ENCODE measurements at places on chromosomes 16 and 17.

GRCh38 chr16:23975293-23975692, 139.5 kb downstream of the PRKCB start:
- DNase-seq, result no peak

DNA sequence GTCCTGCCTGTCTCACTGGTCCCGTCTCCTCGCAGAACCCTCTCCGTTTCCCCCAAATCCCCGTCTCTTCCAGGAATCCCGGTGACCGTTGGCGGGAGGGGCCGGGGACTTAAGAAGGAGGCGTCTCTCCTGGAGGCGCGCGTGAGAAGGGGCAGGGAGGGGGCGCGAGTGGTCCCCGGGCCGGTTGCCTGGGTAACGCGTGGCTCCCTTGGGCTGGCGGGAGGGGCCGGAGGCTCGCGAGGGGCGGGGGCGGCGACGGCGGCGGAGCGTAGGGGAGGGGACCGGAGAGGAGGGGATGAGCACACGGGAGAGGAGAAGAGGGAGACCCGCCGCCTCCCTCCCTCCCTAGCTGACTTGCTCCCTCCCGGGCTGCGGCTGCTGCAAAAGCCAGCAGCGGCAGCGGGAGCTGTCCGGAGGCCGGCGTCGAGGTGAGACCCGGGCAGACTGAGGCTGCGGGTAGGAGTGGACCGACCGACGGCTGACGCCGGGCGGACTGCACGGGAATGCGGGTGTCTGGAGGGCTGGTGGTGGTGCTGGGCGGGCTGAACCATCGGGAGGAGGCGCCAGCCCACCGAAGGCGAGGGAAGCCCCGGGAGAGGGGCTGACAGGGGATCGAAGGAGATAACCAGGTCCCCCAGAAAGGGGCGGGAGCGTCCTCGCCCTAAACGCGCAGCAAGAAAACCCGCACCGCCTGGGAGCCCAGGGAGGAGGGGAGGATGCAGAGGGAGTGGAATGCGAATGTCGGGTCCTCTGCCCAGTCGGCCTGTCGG, at the start of gene PRRT2:
Gene PRRT2, plus strand, starts transcription at position 298 of the 770 bp plus-strand sequence. CDS start 862 bp downstream, outside the sequence.
- no peak for DNase-seq

DNA sequence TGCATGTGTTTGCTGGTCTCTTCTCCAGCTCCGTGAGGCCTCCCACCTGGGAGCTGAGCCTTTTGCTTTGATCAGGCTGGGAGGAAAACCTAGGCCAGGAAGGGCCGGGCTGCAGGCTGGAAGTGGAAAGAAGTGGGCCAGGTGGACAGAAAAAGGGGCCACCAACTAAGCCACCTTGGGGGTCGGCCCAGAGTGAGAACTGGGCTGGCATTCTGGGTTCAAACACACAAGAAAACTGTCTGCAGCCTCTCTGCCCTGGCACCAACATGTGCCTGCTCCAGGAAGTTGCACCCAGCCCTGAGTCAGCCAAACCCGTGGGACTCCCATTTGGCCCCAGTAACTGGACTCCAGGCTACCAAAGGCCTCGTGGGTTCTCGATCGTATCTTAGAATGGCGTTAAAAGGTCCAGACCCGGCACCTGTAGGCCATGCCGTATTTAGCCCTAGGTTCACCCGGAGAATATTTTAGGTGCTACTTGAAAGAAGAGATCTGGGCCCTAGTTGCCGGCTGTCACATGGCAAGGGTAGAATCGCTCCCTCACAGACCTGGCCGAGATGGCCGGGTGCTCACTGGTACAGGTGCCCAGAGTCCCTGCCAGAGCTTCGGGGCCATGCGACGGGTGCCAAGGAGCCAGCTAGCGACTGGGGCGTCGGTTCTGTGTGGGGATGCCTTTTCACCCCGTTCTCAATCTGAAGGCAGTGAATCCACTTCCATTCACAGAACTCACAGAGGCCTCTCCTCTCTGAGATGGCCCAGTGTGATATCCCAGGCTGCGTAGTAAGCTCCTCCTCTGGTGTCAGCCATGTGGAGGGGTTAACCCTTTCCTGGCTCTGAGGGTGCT, 236.6 kb downstream of the MRTFB start:
- DNase-seq, result no peak

- DNase-seq, result no peak
Observed at GRCh38 chr16:79061181-79061580, 539.4 kb downstream of the MAF start.

DNA sequence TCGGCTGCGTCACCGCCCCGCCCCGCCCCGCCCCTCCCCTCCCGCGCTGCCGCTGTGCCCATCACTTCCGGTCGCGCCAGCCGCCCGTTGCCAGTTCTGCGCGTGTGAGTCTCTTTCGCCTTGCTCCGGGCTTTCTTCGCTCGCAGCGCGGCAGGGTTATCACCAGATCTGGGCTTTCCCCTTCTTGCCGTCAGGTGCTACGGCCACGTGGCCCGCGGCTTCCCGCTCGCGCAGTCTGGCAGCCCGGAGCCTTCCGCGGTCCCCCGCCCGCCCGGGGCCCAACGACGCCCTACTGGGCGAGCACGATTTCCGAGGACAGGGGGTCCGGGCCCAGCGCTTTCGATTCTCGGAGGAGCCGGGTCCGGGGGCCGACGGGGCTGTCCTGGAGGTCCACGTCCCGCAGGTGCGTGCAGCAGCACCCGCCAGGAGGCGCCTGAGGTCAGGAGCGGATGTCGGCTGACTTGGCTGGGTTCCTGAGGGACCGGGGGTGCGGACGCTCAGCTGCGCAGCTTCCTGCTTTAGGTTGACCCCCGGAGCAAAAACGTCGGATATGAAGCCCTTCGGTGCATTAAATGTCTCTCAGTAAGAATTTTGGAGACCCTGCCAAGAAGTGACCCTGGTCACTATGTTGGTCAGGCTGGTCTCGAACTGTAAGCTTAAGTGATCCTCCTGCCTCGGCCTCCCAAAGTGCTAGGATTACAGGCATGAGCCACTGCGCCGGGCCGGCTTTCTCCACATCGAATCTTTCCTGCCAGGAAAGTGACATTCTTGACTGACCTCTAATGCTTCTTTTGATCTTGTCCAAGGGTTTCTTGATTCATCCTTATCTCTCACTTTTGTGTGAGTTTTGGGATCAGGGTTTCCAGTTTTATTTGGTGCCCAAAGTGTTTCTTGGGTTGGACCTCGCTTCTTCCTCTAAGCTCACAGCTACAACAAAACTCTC, at the start of gene METTL23:
Gene METTL23, plus strand, starts transcription at position 64 of the 943 bp plus-strand sequence. CDS start 2,872 bp downstream, outside the sequence.
- DNase-seq, result peak; percentile 69

GRCh38 chr17:74807925-74808324, 31.8 kb upstream of the NAT9 start:
- no peak for DNase-seq

GRCh38 chr16:57527027-57527426, 9.3 kb downstream of the CCDC102A start:
- DNase-seq, result no peak

DNA sequence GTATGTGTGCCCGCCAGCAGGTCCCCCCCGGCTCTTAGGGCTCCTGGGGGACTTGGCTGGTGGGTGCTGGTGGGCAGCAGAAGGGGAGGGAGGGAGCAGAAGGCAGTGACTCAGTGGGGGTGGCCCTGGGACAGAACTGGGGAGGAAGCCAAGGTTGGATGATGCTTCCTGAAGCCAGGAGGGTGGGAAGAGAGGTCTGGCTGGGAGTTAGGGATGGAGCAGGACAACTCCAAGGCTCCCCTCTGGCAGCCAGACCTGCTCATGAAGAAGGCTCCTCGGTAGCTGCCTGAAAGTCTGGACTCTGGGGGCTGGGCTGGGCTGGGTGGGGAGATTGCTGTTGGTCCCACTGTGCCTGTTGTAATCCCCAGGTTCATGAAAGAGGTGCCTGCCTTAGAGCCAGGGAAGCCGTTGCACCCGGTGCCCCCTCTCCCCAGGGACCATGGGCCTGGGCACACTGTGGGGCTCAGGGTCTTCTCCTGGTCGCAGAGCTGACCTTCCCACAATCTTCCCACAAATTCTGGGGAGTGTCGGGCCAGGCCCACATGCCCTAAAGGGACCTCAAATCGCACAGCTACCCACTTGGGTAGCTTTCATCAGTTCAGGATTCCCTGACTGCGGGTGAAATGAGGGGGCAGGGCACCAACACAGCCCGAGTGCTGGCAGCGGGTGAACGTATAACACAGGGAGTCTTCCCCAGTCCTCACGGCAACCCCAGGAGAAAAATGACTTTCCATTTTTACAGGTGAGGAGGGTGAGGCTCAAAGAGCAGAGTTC, 1.1 kb upstream of the PLEKHG4 start:
- DNase-seq, result no peak

- DNase-seq, result no peak
Observed at GRCh38 chr17:75503337-75503950, 11.9 kb downstream of the CASKIN2 start.

DNA sequence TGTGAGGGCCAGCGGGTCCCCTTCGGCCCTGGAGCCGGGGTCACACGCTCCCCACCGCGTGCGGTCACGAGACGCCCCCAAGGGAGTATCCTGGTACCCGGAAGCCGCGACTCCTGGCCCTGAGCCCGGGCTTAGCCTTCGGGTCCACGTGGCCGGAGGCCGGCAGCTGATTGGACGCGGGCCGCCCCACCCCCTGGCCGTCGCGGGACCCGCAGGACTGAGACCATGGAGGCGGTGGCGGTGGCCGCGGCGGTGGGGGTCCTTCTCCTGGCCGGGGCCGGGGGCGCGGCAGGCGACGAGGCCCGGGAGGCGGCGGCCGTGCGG, at the start of gene NAGLU:
Gene NAGLU, plus strand, starts transcription at position 194 of the 324 bp plus-strand sequence. Its CDS starts 32 bp downstream, at position 226.
- peak; percentile 84 for DNase-seq
